Activated CD4-positive, alpha-beta T cell treated with anti-CD3 and anti-CD28 coated beads, Interleukin-2, amount 10 ng/mL, durations not matched to agents 24 days and 14 days (primary cell): ENCODE measurements at places on chromosomes 3 and 15. TPM values are rescaled to one million over a fixed set of nuclear protein-coding genes. Genes with fewer than 3 reads are reported as not detected.
A peak's percentile ranks its signal among the peaks of the same experiment; 100 is the strongest.

The XCR1 gene
- total RNA-seq = 0.05 TPM in 1 of 2 replicates, not detected in the other

The CCDC9B gene
- 0.21 and 0.54 TPM in 2 replicates for total RNA-seq

DNA sequence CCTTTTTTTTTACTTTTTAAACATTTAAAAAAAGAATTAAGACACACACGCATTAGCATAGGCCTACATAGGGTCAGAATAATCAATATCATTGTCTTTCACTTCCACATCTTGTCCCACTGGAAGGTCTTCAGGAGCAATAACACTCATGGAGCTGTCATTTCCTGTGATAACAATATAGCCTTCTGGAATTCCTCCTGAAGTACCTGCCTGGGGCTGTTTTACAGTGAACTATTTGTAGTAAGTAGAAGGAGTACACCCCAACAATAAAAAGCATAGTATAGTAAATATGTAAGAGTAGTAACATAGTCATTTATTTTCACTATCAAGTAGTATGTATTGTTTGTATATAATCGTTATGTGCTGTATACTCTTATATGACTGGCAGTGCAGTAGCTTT lies 19.5 kb upstream of the CLDN18 start:
- no peak for DNase-seq

DNA sequence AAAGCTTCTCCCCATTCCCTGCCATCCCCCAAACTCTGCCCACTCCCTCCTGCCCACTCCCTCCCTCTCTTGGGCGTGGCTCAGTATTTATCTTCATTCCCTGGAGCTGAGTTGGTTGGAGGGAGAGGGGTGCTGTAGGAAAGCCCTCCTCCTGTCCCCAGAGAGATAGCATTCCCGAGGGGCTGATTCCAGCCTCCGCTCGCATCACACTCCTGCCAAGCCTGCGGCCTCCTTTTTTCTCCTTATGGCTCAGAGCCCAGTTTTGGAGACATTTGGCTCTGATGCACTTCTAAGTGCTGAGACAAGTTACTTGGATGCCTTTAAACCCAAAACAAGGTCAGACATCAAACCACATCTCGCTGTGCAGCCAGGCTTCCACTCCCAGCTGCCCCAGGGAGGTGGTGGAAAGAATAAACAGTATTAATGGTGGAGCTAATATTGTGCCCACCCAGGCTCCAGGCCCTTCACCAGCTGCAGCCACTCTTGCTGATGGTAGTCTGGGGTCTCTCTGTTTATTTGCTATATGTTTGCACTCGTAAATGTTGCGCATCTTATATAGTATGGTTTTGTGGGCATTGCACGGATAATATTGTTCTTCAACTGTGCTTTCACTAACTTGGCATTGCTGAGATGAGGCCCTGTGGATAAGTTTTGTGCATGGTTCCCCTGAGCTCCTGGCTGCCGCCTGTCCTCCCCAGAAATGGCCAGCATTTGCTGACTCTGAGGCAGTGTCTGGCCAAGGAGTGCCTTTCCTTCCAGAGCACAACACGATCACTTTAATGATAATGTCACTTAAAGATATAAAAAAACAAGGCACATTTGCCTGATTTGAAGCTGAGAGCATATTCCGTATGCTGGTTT lies 157.2 kb downstream of the LRRC28 start:
- no peak for DNase-seq

DNA sequence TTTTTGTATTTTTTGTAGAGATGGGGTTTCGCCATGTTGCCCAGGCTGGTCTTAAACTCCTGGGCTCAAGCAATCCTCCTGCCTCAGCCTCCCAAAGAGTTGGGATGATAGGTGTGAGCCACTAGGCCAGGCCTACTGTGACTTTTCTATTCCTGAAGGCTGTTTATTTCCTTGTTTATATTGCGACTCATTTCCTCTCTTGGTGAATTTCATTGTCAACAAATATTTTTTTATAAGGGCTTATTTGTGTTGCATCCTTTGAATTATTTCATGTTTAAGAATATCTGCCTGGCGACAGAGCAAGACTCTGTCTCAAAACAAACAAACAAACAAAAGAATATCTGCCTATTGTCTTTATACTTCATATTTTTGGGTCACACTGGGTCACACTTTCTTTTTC lies 29.4 kb upstream of the MCCC1 start:
- no peak for DNase-seq

DNA sequence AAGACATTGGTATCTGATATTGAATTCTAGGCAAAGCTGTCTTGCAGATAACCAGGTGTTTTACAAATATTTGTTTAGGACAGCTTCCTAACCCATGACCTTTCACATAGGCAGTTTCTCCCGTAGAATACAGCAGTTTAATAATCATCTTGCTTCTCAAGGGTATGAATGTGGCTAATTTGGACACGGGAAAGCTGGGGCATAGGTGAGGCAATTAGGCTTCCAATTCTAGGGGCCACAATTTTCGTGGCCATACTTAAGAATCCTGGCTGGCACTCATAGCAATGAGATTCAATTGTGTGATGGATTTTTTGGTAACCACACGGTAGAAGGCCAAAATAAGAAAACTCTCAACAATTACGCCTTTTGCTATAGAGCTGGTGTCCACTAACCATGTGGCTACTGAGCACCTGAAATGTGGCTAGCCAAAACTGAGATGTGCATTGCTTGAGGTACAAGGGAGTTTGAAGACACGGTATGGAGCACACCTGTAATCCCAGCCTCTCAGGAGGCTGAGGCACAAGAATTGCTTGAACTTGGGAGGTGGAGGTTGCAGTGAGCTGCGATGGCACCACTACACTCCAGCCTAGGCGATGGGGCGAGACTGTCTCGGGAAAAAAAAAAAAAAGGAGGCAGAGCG lies 34.4 kb downstream of the TFRC start:
- DNase-seq = no peak

The GOLGA8S gene
- 0.07 TPM in 2 replicates for total RNA-seq

GRCh38 chr3:101725194-101725889 lies 928 bp downstream of the CEP97 start:
- peak; percentile 83 for DNase-seq

GRCh38 chr3:132285620-132285945 lies 31.6 kb upstream of the ACP3 start:
- DNase-seq = no peak

GRCh38 chr3:195319060-195319459 lies 48.1 kb upstream of the XXYLT1 start:
- DNase-seq = no peak

DNA sequence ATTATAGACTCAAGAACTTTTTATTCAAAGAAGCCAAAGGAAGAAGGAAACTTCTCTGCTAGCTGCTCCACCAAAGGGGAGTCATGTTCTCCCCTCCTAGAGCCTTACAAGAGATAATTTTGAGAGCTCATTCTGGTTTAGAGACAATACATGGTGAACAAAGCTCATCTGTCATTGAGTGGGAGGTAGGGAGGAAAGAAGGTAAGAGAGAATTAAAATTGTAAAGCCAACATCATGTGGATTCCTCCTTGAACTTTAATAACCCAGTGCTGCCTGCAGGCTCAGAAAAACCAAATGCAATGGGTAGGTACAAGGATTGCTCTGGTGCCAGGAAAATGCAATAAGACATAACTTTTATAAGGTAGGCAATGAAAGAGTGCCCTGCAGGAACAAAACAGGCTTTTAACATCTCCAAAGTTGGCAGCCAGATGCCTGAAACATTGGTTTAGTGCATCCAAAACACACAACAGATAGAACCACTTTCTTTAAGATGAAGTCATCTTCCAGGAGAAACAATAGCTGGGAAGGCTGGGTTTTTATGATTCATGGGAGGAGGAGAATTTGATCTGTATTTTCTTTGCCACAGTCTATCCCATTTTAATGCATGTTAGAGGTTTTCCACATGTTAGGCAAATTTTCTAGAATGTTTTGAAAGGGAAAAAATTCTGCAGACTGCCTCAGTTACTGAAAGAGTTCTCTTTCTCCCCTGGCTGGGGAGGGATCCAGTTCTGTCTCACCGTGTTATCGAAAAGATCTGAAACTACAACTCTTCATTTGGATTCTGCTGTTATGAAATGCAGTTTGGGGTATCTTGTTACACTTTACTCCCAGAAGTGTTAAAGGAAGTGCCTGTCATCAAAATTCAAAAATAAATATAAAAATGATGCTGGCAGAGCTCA lies 11.3 kb upstream of the ARHGEF3 start:
- no peak for DNase-seq

DNA sequence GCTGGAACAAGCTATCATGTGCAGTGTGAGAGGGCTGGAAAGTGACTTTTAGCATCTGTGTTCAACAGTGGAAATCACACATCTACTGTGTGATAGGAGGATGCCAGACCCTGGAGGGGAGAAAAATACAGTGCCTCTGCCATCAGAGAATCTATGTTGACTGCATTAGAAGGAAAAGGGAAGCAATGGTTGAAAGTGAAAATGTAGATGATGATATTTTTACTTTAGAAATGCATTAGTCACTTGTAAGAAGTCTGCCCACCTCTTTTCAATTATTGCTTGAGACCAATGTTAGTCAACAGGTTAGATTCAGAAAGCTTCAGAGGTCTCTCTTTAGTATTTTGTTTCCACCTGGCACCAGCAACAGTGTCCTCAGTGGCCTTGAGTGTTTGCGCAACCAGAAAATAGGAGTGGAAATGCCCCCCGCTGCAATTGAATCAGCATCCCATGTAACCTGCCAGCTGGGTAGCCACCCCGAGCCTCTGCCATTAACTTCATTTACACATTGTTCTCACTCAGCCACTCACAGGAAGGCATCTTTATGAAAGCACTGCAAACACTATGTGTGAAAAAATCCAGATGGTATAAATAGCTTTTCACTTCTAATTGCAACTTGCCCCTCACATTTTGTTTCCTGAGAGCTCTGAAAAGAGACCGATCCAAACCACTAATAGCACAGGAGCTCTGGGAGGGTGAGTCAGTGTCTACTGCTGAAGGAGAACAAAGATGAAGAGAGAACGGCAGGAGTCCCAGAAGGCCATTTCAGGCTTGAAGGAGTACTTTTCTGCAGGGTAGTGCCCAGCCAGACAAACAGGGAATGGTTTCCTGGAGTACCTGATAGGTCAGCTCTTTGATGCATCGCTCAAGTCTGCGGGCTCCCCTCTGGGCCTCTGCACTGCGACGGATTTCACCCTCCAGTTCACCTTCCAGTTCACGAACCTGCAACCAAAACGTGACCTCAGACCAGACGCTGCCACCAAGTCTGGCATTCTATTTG lies 92.1 kb downstream of the HHLA2 start:
- DNase-seq = no peak

DNA sequence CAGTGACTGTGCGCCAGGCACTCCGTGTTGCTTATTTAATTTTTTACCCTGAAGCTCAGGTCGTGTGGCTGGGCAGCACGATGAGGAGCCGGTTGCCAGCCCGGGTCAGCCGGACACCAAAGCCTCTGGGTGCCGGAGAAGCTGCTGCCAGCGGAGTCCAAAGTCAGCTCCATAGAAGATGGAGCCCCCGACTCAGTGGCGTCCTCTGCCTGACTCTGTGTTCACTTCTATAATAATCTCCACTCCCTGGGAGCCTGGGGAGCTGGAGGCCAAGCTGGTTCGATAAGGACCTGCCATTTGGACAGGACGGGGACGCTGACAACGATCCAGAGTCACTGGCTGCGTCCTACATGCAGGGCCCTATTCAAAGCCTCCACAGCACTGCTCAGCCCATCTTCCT lies 78.6 kb downstream of the VGLL4 start:
- no peak for DNase-seq

DNA sequence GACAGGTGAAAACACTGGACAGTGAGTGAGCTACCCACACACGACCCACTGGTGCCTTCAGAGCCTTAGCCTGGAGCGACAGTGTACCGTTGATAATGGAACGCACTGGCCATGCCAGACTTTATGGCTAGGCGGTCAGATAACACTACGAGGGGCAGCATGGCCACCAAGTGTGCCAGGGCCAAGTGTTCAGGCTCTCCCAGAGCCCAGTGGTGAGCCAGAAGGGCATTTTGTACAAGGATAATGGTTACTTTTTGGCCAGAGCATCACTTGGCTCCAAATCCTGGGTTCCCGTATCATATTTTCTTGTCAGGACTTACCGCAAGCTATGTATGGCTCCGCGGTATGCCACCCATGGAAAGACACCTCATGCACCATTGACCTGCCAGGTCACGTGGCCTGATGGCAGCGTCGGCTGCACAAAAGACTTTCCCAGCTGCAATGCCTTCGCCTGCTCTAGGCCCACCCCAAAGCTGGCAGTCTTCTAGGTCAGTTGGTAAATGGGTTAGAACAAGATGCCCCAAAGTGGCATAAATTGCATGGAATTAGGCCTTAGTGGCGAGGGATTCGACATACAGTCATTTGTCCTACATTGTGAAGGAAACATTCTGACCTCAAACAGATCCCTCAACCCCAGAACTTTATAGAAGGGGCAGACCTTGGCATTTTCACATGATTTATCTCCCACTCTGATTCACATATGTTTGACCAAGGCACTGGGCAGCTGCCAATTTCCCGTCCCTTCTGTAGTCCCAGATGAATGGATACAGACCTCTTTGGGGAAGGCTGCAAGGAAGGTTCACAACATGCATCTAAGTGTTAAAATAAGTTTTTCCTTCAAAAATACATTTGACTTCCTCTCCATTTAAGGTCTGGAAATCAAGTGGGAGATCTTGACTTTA lies 12.2 kb upstream of the SLC28A1 start:
- DNase-seq = no peak

DNA sequence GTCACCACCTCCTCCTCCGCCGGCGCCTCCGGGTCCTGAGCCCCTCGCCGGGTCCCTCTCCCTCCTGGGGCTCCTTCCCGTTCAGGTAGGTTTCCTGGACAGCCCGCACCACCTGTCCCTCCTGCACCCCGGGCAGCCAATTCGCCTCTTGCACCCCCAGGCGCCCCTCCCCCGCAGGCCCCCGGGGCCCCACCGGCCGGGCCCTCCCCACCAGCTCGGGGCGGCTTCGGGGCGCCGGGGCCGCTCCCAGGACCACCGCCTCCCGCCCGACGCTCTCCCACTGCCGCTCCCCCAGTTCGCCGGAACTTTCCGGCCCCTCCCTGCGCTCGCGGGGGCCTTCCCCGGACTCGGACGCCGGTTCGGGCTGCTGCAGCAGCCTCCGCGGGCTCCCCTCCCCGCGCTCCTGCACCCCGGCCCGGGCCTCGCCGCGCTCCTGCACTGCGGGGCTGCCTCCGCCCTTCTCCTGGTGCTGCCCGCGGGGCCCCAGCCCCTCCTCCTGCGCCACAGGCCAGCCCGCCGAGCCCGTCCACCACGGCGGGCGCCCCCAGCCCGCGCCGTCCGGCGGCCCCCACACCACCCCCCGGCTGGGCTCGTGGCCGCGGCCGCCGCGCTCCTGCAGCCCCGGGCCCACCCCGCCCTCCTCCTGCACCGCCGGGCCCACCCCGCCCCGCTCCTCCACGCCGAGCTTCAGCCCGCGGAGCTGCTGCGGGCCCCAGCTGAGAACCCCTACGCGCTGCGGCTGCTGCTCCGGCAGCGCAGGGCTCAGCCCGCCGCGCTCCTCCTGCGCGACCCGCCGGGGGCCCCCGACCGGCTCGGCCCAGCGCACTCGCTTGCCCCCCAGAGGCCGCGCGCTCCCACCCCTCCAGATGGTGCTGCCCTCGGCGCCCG lies 587 bp upstream of the TNK2 start:
- peak; percentile 81 for DNase-seq

DNA sequence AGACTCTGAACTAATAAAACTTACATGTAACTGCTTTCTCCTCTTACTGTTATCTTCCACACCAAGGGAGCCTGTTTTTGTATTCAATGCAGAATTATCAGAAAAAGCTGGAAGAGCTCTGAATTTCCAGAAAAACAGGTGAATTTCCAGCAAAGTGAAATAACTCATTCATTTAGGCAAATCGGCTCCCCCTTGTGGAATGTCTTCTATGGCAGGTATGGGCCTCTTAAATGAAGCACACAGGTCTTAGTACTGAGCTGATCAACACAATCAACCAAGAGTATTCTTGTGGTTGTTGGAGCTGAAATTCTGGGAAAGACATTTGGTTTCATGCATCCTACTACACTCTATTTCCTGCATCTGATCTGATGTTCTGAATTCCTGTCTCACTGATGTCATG lies 31.0 kb upstream of the PTPRG start:
- peak; percentile 72 for DNase-seq
